ENCODE measurements at places on chromosomes 5 and 9.

GRCh38 chr5:29218138-29218537 is 1975.3 kb upstream of the CDH6 start:
- DNase-seq = no peak

DNA sequence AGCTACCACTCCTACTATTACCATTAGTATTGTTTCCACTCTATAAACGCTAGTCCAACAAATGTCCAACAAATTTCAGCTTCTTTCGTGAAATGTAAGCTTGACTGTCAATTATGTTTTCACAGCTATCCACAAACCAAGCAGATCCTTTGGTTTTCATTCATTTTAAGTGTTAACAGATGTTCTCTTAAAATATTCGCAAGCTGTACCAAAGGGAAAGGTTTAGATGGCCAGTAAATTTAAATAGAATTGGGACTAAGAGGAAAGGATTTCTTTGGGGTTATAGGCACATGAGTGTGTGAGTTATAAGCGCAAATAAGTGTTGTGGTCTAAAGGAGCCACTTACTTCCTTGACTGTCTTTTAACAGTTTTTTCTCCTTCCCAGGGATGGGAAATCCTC is 136.8 kb upstream of the ADRA1B start:
- DNase-seq = no peak

DNA sequence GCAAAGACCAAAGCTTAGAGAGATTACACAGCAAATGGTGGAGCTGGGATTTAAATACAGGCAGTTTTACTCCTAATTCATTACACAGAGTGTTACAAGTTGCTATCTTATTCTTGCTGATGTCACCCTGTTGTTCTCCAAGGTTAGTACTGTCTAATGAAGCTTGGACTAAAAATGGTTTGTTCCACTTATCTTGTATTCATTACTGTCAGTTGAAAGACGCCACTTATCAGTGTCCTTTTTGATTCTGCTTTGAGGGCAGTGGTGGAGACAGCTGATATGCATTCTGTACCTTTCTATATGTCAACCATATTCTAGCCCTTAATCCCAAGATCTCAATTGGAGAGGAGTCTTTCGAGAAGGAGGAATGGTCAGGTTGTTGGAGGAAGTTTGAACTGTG is 14.0 kb upstream of the DENND4C start:
- no peak for DNase-seq

DNA sequence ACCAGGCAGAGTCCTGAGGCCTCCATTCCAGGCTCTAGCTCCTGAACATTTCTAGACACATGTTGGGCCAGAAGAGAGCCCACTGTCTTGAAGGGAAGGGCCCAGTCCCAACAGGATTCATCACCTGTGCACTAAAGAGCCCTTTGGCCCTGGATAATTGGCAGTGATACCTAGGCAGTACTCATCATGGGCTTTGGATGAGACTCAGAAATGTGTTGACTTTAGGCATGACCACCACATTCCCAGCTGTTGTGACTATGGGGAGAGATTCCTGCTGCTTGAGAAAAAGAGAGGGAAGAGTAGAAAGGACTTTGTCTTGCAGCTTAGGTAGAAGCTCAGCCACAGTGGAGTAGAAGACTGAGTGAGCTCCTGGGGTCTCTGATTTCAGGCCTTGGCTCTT is 138.4 kb upstream of the DAPK1 start:
- no peak for DNase-seq

GRCh38 chr5:8953016-8953415 is 592.9 kb downstream of the SEMA5A start:
- DNase-seq = no peak

DNA sequence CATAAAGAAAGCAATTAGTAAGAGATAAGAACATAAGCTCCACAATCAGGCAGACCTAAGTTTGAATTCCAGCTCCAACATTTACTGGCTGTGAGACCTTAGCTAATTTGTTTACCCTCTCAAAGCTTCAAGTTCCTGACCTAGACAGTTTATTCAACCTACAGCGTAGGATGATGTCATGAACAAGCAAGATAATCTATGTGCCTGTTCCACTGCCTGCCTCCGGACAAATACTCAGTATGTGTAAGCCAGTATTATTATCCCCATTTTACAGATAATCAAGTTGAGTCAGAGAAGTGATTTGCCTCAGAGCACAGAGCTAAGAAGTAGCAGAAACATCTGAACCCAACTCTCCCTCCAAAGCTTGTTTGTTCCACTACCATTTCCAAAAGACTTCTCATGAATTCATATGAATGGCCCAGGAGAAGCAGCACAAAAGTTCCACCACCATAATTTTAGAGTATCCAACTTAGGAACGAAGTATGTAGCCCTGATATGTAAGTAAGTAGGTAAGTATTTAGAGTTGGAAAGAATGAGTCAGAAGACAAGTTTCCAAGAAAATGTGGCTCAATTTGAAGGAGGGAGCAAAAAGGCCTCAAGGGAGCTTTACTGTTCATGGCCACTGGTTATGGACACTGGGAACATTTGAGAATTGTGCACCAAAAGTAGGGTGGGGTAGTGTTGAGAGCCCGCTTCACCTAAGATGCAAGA is 398.2 kb downstream of the NFIB start:
- DNase-seq = no peak

DNA sequence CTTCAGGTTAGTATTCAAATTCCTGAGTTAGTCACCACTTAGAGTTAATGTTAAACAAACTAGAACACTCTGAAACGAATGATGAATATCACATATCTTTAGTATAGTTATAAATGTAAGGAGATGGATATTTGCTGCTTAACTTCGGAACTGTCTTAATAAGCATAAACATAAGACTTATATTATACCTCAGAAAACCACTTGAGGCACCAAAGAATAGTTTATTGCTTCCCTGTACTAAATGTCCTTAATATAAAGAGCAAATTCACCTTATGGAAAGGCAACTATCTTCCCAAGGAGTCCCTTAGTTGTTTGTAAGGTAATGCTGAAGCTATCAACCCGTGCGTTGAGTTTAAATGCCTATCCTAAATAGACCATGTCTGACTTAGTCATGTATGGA is 300.0 kb upstream of the ADAMTSL1 start:
- no peak for DNase-seq

DNA sequence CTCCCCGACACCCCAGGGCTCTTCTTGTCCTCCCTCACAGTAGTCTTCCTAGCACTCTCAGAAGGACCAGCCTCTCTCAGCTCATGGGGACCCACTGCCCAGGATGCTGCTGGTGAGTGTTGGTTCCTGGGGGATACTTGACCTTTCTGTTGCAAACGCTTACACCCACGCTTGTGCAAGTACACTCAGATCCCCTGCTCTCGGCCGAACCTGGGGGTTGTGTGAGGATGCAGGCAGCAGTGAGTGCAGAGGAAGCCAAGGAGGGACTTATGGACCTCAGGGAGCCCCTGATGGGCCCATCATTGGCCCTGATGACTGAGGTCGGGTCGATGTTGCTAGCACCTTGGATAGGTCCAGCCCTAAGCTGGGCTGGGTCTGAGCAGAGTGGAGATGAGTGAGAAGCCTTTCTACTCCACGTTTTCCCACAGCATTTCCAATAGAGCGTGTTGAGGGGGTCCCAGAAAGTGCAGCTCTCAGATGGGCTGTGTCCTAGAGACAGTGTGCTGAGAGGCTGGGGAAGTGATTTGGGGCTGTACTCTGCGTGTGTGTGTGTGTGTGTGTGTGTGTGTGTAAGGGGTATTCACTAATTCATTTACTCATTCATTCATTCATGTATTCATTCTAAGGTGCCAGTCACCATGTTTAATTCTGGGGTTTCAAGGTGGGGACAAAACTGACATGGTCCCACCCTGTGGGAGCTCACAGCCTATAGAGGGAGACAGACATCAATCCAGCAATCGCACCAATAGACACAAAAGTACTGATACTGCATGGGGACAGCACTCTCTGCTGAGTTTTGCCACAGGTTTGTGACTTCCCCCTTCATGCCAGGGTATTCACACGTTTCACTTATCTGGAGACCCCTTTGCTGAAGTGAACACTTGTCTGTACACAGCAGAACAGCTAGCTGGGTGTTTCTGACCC is 25.2 kb upstream of the PITX1 start:
- DNase-seq = no peak

GRCh38 chr5:91283326-91283725 is 99.8 kb downstream of the ARRDC3 start:
- no peak for DNase-seq

DNA sequence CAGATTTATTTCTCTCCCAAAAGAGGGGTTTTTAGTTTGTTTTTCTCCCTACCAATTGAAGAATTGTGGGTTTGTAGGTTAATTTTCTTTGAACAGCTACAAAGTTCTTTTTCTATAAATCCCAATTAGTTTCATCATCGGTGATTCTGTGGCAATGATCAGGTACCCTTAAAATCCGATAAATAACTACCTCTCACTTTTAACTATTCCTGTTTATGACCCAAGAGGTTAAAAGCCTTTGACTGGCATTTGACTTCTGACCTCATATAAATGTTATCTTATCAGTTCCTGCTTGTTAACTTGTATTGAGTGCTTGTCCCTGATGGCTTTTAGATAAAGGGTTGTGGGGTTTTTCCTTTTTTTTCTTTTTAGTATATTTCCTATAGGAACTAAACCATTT is 124.4 kb upstream of the TMEM161B start:
- DNase-seq = no peak

DNA sequence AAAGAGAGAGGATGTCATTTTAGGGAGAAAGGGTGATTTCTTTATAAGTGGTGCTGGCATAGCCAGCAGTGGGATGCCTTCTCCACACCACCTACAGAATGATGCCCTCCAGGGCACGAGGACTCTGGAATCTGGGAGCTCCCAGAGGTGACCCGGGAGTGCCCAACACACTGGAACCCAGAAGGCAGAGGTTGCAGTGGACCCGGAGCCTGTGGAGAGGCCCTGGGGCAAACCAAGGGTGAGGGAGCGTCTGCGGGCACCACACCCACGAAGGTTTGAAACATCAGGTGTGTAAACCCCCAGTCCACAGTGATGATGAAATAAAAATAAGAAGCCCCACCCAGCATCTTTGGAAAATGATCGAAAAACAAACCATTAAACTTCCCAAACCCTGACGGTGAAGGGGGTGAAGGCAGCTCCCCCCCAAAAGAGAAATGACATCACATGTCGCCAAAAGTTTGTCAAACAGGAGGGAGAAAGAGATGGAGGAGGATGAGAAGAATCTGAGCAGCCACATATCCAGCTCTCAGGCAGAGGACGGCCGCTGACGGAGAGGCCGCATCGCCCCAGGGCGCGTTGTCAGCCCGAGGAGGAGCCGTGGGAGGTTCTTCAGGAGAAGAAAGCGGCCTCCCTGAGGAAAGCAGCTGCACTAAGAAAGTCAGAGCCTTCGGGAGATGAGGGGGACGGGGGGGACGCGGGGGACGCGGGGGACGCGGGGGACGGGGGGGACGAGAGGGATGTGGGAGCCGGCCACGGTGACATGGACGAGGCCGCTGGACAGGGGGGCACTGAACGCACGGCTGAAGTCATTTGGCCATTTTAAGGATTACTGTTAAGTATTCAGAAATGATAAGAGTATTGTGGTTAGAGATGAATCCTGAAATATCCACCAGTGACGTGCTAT is 43.1 kb upstream of the NSMF start:
- DNase-seq = no peak

GRCh38 chr5:91079037-91079436 is 304.1 kb downstream of the ARRDC3 start:
- DNase-seq = no peak

- DNase-seq = peak; percentile 83
Measured at GRCh38 chr9:92608909-92609445, 61.0 kb downstream of the IPPK start.

- no peak for DNase-seq
Measured at GRCh38 chr9:9961487-9961886, 651.3 kb downstream of the PTPRD start.

- DNase-seq = no peak
Measured at GRCh38 chr5:7533941-7534340, 138.0 kb downstream of the ADCY2 start.

DNA sequence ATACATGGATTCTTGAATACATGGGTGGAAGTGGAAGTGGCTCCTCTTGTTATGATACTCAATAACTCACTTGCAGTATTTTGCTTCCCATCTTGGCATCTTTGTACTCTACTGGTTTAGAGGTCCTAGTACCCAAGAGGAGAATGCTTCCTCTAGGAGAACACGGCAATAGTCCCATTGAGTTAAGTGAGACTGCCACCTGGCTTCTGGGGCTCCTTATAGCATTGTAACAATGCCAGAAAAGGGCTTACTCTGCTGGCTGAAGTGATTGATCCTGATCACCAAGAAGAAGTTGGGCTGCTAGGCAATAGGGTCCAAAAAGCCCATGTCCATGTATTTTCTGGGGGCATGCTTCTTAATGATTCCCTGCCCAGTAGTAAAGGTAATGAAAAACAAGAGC is 627.6 kb upstream of the SGCD start:
- DNase-seq = no peak

DNA sequence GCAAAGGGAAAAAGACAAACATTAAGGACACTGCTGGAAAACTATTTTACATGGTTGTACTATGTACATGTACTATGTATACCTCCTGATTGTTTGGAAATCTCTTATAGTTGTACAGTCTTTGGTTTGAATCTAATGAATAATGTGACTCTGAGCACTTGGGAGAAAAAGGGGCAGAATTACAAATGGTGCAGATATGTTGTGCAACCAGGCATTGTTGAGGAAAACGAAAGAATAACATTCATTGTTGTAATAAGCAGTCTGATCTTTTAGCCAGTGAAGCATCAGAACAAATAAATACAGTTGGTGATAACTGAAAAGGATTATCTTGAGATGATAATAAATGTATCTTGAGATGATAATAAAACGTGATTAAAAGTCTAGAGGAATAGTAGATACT is 87.2 kb downstream of the CSNK1G3 start:
- no peak for DNase-seq

DNA sequence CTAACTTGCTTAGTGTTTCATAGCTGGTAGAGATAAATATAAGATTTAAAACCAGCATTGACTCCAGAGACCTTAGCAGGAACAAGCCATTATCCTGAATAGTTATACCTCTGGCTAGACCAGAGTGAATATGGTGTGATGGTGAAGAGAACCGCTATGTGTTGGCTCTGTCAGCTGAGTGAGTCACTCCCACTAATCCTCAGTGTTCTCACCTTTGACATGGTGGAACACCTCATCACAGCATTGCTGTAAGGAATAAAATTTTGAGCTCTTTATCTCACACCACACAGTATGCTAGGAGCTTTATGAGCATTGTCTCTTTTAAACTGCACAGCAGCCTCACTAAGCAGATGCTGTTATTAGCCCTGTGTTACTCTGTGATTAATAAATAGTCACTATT is 90.7 kb upstream of the DHFR start:
- DNase-seq = no peak

All from Right ventricle myocardium superior (tissue), 1 donor.